Hematopoietic multipotent progenitor cell treated with erythropoietin and hydrocortisone succinate and interleukin-3 and kit ligand, for 17 days (in vitro differentiated cells): ENCODE measurements at places on chromosomes 6 and 20.

DNA sequence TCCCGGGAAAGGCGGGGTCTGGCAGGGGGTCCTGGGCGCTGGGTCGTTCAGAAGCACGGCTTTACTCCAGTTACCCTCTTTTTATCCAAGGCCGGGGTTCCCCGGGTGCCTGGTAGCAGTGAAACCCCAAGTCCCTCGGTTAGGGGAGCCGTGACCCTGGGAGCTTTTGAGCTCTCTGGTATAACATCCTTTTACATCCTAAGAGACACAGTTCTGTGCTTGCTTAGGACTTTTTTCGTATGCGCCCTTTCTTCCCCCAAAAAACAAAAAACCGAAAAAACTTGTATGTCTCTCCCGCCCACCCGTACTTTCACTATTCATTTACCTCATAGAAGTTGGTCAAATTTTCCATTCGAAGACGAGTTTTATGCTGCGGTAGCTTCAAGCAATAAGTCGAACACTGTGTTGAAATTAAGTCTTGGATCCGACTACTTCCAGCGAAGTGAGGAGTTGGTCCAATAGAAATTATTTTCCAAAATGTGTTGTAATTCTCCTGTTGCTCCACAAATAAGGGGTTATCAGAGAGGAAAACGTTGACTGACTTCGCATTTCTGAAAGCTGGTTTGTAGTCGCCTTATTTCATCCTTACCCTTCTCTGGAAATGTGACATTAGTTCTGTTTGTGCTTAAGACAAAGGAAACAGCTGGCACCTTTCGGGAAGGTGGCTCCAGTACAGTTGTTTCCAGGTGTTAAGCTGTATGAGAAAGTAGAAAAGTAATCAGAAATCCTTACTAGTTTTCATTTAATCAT lies 816 bp upstream of the MAN1A1 start:
- peak; percentile 83 for DNase-seq

DNA sequence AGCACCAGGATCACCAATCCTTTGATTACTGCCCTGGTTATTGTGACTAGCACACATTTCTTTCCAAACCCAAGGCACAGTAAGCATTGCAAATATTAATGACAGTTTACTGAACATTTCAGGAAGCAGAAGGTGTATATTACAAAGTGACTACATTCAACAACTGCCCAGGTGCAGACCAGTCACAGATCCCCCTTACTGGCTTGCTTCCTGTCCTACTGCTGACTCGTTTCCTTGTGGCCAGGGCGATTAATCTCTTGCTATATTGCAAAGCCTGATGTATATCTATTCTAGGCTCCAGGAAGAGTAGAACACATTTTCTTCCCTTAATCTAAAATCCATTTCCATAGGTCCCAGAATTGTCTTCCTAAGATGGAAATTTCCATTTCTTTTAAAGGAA lies 77.2 kb upstream of the EPHA7 start:
- DNase-seq, result no peak

GRCh38 chr6:107033126-107033525 lies 5.1 kb downstream of the MTRES1 start:
- DNase-seq, result no peak

GRCh38 chr6:106163966-106164877 lies 78.1 kb downstream of the PRDM1 start:
- no peak for DNase-seq

DNA sequence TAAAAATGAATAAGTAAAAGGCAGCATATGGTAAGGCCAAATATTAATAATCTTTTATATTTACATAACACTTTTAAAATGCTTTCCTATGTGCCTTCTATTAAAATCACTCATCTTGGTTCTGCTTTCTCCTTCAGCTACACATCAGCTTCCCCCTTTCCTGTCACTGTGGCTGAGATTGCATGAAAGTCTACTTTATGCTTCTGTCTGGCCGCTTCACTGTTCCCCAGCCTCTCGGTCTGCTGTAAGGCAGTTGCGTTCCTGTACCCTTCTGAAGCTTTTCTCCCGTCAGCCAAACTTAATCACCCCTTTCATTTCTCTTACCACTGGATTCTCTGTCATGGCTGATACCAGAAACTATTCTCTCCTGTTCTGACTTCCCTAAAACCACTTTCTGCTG lies 34.6 kb downstream of the SOX4 start:
- no peak for DNase-seq

DNA sequence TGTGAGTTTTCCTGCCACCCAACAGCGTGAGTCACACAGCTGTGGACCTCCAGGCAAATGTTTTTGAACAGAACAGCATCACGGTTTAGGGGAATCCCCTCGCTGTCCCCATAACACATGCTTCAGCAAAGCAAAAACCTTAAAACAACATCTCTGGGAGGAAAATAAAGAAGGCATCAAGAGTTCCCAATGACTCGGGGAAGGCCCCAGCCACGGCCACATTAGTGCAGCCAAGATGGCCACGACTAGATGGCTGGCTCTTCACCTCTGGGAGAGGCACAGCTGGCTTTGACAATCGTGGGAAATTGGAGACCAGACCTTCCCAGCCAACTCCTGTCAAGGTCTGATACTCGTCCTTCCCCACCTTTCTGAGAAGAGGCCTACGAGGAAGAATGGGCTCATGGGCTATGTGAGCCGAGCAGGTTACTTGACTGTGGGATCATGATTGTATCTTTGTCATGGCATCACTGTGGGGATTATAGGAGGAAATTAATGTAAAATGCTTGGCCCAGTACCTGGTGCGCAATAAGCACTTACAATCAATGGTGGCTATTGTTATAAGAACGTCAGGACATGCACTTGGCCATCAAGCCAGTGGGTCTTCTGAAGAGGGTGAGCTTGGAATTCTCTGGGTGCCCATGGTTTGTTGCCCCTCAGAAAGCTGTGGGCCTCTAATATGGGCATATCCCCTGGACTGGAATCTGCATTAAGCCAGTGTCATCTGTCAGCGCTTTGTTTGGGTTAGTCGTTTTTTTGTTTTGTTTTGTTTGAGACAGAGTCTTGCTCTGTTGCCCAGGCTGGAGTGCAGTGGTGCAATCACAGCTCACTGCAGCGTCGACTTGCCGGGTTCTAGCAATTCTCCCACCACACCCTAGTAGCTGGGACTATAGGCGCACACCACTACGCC lies 43.6 kb downstream of the FGD2 start:
- DNase-seq, result peak; percentile 90

- DNase-seq, result no peak
Measured at GRCh38 chr6:107305391-107305790, 154.0 kb downstream of the PDSS2 start.

GRCh38 chr6:138692978-138693909 lies 80.3 kb upstream of the CCDC28A start:
- DNase-seq, result no peak

- DNase-seq, result no peak
Measured at GRCh38 chr6:154239392-154239791, 117.2 kb downstream of the IPCEF1 start.

GRCh38 chr6:17584241-17584803 lies 15.8 kb upstream of the FAM8A1 start:
- DNase-seq, result peak; percentile 56

GRCh38 chr20:13777171-13777601 lies 7.5 kb downstream of the ESF1 start:
- DNase-seq, result no peak

DNA sequence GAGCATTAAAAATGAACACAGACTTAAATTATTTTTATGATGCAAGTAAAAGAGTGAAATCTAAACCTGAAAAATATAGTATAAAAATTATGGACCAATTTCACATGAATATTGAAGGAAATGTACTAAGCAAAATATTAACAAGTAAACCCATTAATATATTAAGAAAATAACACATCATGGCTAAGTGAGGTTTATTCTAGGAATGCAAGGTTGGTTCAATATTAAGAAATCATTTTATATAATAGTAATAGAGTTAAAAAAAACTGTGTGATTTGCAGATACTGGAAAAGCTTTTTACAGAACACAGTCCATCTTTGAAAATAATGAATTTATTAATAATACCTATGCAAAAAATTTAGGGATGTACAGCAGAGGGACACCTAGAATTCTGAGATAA lies 20.9 kb downstream of the ZSCAN12 start:
- DNase-seq, result no peak
